Testis (tissue), 5 donors: ENCODE measurements at places on chromosomes 1 and 21.
A peak's percentile ranks its signal among the peaks of the same experiment; 100 is the strongest.

GRCh38 chr1:27057801-27058625 is 45.4 kb upstream of the TENT5B start:
- DNase-seq: no peak

- DNase-seq: no peak
These were observed 151.5 kb upstream of the RNPC3 start for GRCh38 chr1:103373991-103374390.

GRCh38 chr1:214220891-214221290 is 60.1 kb upstream of the SMYD2 start:
- no peak for DNase-seq

DNA sequence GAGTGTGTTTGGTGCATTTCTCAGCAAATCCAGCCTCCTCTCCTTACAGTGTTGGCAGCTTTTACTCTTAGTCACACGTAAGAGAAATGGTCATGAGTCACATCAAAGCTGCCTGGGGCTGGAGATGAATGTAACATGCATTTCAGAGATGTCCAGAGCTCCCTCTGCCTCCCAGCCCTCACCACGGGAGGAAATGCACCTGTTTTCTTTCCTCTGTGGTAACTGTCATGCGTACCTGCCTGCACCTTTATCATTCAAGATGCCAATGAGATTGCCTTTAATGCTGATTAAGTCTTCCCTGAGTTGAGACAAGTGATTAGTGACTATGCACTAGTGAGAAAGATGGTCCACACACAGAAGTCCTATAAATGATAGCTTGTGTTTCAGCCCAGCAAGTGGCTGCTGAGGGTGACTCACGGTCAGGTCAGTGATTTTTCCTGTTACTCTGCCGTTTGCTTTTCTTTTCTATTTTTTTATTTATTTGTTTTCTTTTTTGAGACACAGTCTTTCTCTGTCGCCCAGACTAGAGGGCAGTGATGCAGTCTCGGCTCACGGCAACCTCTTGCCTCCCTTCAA is 277.3 kb upstream of the FMN2 start:
- DNase-seq: no peak

DNA sequence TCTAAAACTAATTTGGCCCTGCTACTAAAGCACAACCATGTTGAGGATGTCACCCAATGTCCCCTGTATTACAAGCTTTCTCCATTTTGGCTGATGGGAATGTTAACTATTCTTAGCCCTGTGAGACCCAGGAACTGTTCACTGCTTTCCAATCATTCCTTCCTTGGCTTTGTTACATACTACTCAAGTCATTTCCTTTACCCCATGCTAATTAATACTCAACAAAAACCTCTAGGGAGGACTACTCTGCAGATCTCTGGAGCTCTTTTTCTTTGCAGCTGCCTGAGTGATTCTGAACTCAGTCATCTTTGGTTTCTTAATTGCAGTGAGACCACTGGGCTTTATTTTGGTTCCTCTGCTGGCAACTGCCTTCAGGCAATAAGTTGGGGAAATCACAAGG is 23.3 kb upstream of the RPE65 start:
- no peak for DNase-seq

DNA sequence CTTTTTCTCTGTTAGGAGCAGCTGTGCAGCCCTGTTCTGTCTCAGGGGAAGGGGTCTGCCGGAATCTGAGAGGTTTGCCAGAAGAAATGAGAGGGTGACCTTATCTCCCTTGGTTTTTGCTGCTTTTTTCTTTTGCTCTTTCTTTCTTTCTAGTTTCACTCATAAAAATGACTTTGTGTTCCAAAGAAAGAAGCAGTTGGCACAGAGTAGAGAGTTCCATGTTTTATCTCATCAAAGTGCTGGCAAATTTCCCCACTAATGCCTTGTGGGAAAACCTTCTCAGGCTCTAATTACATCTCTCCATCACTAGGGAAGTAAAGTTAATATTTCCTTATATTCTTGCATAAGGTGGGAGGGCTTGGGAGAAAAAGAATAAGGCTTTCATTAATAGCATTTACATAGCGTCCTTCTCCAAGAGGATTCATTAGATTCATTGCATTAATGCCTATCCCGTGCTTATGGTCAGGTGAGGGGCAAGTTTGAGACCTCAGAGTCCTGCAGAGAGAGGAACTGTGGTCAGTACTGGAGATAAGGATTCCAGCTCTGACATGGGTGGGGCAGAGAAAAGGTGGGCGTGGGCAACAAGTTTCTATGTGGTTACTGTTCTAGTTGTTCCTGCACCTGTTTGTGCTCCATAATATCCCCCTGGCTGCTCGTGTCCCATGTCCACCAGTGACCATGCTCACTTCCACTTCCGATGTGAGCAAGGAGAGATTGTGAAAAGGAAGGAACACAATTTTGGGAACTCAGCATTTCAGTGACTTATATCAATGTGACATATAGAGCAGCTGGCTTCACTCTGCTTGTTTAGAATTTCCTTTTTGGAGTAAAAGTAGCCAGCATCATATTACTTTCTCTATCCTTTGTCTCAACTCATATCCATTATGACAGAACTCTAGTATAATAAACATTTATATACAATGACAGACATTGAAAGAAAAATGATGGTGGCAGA is 79.5 kb downstream of the DISC1 start:
- no peak for DNase-seq

DNA sequence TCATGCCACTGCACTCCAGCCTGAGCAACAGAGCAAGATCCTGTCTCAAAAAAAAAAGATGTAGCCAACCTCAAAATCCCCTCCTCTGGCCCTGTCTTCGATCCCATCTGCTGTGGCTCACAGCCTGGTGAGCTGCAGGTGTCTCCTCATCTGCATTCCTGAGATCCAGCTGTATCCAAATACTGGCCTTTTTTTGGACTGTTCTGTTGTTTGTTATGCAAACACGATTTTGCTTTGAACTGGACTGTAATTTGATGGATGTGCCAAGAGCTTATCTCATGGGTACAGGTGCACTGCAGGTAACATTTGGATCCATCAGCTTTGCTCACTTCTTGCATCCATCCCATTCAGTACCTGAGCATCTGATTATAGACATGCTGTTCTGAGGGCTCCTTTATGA is 14.1 kb upstream of the FAM43B start:
- DNase-seq: no peak

DNA sequence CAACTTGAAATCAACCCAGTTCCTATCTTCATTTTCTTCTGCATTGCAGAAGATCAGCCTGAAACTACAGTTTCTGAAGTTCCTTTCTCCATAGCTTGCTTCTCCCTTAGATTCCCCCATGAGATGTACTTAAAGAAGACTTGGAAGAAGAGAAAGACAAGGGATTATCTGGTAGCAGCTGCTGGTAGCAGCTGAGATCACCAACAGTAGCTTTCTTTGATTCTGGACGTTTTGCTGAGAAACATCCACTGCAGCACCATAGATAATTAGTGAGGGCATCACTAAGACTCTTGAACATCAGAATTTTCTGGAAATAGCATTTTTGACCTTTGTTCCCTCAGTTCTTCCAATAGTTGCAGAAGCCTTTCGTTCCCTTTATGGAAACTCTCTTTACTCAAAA is 465 bp upstream of the CFHR3 start:
- no peak for DNase-seq

DNA sequence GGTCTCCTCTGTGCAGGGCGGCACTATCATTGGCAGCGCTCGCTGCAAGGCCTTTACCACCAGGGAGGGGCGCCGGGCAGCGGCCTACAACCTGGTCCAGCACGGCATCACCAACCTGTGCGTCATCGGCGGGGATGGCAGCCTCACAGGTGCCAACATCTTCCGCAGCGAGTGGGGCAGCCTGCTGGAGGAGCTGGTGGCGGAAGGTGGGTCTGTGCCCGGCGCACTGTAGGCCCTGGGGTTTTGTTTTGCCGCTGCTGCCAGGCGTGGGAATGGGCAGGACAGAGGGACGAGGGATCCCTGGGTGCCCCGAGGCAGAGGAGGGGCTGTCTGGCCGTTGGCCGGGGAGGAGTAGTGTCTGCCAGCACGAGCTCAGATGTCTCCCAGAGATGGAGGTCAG is 12.2 kb downstream of the PFKL start:
- no peak for DNase-seq

DNA sequence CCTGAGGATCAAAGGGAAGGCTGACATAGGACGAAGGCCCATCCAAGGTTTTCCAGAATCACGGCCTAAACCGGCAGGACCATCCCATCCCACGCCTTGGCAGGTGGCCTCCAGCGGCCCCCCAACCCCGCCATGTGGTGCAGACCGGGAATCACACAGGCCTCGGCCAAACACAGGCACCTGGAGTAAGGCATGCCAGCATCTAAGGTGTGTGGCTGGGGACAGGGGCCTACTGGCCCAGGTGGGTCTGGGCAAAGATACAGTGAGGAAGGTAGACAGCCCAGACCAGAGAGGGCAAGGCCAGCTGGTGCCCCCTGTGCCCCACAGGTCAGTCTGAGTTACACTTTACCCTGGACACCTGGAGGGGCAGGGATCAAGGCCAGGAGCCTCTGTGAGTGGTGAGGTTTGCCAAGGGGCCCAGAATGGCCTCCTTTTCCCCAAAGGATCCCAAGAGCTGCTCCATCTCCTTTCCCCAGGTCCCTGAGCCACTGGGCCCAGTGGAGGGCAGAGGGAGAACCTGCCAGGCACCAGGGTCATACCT is 12.7 kb upstream of the TAS1R2 start:
- DNase-seq: no peak

DNA sequence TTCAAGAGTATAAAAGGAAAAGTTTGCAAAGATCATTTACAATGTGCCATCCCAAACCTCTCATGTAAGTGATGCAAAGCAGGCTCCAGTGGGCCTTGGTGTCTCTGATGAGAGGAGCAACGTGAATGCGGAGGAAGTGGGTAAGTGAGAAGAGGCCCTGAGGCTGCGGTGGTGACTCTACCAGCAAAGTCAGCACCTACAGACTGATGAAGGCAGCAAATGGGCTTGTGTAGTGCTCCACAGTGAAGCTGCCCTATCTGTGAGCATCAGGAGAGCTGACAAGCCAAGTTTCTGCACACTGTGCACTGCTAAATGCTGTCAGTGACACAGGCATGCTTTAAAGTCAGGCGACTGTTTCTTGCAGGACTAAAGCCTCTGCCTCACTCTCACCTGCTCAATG is 15.6 kb upstream of the RAP1A start:
- no peak for DNase-seq

DNA sequence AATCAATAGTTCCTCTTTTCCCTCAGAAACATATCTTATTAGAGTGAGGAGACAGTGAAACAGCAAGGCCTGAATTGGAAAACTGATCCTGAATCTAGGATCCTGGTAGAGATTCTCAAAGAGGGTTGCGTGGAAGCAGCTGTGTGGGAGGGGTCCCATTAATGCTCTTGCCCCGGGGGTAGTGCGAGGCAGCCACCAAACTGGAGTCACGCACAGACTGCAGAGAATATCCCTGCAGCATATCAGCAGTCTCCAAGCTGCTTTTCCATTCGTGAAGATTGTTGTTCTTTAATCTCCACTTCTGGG is 150.1 kb downstream of the DISC1 start:
- DNase-seq: no peak

- DNase-seq: no peak
These were observed 7.1 kb downstream of the FOXO6 start for GRCh38 chr1:41368366-41368765.

DNA sequence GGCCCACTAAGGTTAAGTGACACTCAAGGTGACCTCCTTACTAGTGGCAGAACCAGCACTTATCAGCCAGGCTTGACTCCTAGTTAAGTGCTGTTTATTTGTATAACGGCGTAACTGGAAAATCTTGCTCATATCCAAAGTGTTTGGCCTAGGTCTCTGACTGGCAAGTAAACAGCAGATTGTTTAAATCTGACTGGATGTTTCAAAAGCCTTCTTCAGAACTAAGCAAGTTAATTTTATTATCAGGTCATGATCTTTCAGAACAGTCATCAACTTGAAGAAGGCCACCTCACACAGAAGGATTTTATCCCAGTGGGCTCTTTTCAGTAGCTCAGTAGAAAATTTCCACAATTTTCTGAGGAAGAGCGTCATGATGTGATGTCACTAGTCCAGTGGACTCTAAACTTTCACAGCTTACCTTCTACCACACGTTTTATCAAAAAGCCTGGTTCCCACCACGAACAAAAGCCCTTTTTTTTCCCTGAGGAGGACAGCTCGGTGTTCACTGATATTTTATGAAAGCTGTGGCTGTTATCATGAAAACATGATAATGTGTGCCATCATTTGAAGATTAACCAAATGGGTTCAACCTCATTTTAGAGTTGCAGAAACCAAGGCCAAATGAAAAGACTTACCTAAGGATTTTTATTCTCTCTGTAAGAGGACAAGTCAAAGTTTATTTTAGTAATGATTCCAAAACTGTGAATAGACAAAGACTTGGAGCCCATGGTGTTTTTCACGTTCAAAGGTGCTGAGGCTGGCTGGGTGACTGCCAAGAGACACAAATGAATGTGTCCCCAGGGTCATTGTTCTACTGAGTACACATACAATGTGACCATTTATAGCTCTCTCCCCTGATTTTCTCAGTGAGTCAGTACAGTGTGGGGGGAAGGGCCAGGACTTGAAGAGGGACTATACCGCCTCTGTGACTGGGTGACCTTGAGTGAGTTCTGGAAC is 9.1 kb downstream of the SGIP1 start:
- peak; percentile 92 for DNase-seq

DNA sequence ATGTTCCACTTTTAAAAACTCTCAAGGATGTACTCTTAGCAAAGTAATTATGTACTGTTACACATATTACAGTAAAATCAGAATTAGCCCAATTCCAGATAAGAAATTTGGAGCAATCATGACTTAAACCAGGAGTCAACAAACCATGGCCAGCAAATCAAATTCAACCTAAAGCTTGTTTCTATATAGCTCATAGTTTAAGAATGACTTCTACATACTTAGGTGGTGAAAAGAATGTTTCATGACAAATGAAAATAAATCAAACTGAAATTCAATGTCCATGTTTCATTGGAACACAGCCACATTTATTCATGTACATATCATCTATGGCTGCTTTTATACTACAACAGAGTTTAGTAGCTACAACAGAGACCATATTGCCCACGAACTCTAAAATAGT is 35.1 kb downstream of the FRRS1 start:
- no peak for DNase-seq

DNA sequence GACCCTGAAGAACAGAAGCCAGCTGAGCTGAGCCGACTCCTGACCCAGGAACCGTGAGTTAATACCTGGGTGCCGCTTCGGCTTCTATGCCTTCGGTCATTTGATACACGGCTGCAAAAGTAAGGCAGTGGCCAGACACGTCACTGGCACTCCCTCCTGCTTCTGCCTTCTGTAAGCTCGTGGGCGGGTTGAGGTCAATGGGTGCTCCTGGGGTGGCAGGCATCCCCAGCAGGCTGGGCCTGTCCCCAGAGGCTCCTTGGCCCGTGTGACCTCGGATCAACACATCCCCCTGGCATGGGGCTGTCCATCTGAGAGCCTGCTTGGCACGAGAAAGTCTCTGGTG is 35.7 kb upstream of the COL6A1 start:
- no peak for DNase-seq
